ENCODE measurements at places on chromosomes 7 and 10. TPM values are rescaled to one million over a fixed set of nuclear protein-coding genes. Genes with fewer than 3 reads are reported as not detected.

DNA sequence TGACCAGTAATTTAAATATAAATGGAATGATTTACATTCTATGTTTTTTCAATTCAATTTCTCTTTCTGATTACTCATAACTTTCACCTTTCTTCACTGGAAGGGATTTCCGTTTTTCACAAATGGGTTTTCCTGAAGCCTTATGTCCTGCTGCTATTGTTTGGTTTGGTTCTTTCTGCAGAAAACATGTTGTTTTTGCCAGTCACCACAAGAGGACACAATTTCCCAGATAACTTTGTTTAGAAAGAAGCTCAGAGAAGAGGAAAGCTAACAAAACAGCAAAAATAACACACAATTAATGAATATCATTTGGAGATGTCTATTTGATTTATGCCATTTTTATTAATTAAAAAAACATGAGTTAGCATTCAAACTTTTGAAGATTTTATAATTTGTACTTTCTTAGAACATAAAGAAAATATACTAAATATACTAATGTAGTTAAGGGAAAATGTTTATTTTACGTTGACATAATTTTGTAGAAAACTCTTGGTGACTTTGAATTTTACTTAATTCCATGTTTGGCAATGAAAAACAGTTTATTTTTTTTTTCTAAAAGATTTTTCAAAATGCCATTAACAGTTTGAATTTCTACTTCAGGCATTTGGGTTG, 4.6 kb upstream of the TWIST1 start:
- no peak for DNase-seq

DNA sequence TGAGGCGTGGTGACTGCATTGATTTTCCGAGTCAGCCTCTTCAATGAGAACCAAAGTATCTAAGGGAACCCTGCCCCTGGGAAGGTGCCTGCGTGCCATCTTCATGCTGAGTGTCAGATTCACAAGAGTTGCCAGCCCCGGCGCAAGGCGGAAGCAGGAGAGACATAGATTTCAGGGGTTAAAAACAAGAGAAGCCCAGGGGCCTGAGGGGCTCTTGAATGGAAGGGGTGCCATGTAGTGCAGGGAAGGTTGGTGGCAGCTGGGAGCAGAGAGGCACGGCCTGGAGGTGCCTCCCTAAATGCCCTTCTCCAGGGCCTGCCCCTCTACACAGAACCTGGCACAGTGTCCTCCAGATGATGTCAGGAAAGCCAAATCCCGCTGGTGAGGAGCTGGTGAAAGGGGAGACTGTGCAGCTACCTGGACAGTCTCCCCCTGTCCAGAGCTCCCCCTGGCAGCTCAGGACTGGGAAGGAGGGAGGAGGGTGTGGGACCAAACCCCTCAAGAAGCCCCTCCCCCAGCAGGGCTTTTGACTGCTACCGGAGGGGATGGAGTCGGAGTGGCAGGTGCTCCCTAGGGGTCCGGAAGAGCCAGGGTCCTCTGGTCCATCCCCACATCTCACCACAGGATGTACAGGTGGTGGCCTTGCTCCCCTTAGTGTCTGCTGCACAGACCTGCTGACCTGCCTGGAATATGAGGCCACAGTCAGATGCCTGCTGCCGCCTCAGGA, 137.9 kb downstream of the TCERG1L start:
- no peak for DNase-seq

DNA sequence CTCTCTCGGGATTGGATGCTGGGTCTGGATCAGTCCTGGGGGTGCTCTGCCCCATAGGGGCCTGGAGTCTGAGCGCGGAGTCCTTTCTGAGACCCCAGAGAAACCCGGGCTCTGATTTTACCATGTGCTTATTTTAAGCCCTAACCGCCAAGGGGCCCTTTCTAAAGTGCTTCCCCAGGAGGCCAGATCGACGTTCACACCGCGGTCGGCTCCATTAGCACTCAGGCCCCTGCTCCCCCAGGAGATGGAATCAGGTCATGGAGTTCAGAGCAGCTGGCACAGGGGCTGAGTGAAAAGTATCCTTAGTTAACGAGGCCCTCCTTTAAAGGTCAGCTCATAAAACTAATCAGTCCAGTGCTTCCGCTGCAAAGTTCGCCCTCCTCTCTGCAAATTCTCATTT, 159.4 kb upstream of the COBL start:
- no peak for DNase-seq

GRCh38 chr7:57638666-57639065, 188.7 kb downstream of the ZNF716 start:
- DNase-seq: no peak

DNA sequence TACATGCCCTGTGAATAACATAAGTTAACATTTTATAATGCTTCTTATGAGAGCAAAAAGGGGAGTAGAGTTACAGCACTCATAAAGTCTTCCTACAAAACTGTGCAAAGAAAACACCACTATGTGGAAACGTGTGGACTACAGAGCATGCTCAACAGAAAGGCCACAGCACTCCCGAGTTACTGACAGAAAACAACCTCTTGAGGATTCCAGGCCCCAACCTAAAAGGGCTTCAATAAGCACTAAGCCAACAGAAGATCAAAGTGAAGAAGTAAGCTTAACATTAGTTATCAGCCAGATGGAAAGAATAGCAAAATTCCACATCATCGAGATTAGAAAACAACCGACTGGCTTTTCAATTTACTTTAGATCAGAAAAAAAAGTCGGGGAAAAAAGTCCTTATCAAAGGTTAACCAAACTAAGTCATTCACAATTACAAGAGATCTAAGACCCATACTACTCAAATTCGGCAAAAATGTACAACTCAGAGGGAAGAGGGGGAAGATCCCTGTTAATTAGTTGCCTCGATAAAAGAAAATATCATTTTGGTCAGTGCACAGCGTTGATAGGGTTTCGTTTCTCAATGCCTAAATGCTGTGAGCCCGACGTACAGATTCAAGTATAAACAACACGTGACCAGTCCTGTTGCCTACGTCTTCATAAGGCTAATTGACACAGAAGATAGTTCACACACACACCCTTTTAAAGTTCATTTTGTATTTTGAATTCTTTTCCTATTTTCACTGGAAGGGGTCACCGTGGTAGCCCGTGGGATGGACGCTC, 1.4 kb downstream of the KBTBD2 start:
- no peak for DNase-seq

GRCh38 chr7:130385600-130386066, 5.3 kb downstream of the CPA1 start:
- no peak for DNase-seq

DNA sequence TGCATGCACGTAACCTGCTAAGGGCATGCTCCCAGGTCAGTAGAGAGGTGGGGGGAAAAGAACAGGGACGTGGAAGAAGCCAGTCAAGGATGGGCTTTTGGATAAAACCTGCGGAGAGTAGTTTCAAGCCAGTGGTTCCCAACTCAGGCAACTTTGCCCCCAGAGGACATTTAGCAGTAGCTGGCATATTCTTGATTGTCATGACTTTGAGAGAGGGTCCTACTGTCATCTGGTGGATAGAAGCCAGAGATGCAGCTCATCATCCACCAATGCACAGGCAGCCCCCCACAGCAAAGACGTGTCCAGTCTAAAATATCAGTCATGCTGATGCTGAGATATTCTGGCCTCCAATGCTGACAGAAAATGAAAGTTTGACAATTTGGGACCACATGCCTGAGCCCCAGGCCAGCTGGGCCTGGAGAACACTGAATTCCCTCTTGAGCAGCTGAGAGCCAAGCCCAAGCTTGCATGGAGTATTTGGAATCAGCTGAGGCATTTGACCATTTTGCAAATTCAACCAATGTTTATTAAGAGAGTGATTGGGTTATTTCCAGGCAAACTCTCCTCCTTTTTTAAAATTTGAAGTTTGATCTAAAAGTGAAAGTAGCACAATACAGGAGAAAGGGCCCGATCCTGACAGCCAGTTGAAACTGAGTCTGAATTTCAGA, 110.0 kb upstream of the C7orf33 start:
- DNase-seq: no peak

The PRRT4 gene
- total RNA-seq: 0.23 TPM

The BEND7 gene
- total RNA-seq: 28.0 TPM

The MRPS24 gene
- 55.4 TPM for total RNA-seq

The ARID5B gene
- total RNA-seq: 66.2 TPM
